ENCODE measurements at places on chromosomes 12 and 14.

GRCh38 chr12:47207829-47208248 is 128.1 kb upstream of the AMIGO2 start:
- no peak for DNase-seq

GRCh38 chr14:93304771-93305170 is 28.1 kb downstream of the BTBD7 start:
- no peak for DNase-seq

DNA sequence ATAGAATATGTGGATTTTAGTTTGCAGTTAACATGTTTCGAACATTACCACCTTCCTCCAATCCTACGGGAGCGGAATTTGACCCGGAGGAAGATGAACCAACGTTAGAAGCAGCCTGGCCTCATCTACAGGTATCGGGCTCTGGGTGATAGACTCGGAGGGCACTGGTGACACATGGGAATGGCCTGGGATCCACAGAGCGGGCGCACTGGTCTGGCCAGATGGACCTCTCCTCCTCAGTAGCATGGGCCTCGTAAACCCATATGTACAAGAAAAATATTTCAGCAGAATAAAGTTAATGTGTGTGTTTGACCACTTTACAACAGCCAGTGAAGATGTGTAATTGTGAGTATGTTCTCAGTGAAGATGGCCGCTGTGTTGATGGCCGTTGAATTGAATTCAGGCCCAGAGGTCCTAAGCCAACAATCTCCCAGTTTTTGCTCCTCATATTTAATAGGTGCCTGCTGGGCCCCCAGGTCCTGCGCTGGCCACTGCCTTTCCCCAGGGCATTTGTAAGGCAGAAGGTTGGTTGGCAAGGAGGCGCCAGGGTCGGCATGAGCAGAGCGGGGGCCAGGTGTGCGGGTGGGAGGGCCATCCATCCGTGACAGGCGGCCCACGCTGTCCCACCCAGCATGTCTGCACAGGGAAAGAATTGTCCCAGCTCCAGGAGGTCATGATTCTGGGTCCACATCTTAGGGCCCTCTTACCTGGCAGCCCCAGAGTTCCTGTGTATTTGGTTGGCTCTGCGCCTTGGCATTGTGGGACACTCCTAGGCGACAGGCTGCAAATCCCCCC is 82.0 kb upstream of the DYNC1H1 start:
- DNase-seq: no peak

DNA sequence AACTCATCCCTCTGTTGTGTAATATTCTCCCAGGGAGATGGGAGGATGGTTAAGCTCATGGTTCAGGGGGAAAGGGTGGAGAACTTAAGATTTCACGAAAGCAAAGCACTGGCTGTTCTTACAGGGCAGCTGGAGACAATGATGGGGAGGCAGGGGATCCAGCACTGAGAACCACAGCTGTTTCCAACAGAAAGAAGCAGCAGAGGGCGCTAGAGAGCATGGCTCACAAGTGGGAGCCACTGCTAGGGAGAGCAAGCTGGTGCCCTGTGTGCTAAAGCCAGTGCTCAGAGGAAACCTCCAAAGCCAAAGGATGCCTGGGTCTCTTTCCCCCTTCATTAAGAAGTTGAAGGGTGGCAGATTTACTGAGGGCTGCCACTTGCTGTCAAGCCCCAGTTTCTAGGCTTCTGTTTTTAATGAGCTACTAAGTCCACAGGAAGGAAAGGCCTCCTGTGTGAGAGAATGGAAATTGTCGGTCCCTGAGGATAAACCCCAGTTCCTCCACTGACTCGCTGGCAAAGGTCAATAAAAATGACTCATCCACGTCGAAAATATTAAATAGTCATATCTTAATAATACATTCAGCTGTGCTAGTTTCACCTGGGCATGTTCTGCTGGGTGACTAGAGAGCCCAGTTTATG is 199.7 kb downstream of the ANO2 start:
- DNase-seq: peak; percentile 65

GRCh38 chr14:71959055-71959454 is 26.8 kb downstream of the RGS6 start:
- no peak for DNase-seq

DNA sequence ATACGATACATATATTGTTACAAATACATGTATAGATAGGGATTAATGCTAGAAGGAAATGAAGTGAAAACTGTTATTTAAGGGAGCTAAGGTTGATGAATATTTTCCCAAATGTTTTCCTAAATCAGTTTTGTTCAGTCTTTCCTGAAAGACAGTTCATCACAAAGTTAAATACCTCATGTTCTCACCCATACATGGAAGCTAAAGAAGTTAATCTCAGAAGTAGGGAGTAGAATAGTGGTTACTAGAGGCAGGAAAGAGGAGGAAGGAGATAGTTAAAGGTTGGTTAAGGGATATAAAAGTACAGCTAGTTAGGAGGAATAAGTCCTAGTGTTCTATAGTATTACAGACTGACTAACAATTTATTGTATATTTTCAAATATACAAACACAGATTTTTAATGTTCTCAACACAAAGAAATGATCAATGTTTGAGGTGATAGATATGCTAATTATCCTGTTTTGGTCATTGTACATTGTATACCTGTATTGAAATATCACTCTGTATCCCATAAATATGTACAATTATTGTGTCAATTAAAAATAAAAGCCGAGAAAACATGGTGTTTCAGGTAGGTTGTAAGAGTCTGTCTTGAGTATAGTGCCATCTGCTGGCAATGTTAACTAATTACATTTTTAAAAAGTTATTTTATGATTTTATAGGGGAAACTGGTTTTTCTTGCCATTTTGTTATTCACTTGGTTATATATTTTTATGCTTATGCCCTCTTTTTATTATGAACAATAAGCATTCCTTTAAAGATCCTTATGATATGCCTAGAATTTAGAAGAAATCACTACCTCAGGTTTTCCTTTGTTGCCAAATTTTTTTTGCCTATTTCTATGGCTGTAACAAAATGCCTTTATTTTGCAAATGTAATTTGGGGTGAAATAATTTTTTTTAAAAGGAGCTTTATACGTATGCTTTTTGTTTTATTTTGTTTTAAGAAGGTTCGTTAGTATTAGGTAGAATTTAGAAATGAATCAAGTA is 26.9 kb downstream of the ZDHHC17 start:
- DNase-seq: peak; percentile 21

DNA sequence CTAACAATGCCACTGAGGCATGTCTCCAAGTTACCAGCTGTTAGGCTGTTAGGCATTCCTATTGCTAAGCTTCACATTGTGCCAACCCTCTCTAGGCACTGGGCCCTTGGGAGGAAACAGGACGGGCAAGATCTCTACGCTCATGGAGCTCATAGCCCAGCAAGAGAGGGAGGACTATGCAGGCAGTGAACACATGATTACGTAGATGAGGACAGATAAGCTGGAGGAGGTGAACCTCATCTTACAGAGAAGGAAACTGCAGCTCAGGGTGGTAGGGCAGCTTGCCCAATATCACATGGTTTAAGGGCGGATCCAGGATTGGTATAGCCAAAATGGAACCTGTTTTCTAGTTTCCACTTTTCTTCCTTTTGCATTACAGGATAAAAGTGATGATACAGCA is 7.8 kb downstream of the UBE3B start:
- no peak for DNase-seq

DNA sequence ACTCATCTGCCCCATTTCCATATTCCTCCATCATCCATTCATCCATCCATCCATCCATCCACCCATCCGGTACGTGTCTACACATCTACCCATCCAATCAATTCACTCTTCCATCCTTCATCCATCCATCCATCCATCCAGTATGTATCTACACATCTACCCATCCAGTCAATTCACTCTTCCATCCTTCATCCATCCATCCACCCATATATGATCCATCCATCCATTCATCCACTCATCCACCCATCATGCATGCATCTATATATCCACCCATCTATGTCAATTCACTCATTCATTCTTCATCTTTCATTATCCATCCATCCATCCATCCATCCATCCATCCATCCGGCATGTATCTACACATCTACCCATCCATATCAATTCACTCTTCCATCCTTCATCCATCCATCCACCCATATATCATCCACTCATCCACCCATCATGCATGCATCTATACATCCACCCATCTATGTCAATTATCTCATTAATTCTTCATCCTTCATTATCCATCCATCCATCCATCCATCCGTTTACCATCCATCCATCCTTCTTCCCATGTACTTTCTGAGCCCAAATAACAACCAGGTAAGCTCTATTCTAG is 108.6 kb upstream of the NOS1 start:
- DNase-seq: no peak

DNA sequence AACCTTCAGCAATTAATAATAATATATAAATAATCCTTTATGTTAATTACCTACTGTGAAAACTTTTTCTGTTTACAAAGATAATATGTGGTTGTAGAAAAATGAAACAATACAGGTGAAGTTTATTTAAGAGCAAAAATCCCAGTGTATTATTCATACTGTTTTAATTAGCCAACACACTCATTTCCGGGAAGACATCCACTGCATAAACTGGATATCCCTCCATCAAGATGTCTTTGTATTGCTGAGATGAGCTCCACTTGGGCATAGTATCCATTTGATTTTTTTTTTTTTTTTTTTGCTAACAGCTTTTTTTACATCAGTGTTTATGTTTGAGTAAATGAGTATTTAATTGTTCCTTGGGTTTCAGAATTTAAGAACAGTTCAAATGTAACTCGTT is 13.7 kb upstream of the DERA start:
- no peak for DNase-seq

DNA sequence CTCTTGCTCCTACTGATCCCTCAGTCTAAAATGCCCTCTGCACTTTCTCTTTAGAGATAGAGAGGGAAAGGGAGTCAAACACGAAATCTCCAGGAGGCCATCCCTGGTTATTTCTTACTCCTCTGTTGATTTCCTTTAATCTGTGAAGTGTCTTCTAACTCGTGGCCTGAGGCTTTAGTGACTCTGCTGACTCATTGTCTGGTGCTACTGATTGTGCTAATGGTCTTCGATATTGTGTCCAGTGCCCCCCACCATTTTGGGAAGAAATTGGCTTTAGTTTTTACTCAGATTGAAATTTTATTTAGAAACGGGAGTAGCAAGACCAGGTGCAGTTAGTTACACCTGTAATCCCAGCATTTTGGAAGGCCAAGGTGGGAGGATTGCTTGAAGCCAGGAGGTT is 839 bp downstream of the CLEC9A start:
- DNase-seq: no peak

- no peak for DNase-seq
Measured at GRCh38 chr14:99323603-99324185, 51.7 kb upstream of the BCL11B start.

GRCh38 chr12:7130701-7131501 is 730 bp downstream of the CLSTN3 start:
- DNase-seq: no peak

DNA sequence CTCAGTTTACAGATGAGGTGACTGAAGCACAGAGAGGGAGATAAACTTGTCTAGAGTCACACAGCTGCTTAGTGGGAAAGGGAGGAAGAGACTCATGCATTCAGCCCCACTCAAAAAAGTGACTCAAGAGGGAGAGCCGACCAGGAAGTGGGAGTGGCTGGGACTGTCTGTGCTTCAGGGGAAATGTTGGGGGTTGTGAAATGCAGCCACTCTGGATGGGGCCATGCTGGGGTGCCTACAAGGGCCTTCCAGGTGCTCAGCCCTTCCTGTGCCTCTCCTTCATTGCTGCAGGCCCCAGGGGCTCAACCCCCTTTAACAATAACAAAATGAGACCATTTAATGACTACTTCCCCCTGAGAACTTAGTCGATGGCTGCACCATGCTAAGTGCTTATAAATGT is 41.8 kb downstream of the CACNA1C start:
- DNase-seq: no peak

DNA sequence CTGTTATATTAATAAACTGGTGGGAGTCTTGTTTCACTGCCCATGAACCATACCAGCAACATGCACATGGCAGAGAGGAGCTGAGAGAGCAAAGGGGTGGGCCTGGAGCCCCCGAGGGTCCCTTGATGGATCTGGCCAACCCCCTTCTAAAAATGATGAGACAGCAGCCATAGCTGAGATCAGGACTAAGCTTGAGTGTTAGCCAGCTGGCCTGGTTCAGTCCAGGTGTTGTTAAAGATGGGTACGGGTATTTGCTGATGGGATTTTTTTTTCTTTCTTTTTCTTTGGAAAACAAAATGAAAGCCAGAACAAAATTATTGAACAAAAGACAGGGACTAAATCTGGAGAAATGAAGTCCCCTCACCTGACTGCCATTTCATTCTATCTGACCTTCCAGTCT is 16.0 kb downstream of the PCBP2 start:
- DNase-seq: no peak

- no peak for DNase-seq
Measured at GRCh38 chr12:117031843-117032592, 67.2 kb downstream of the TESC start.

- DNase-seq: no peak
Measured at GRCh38 chr12:124994437-124994975, 1.1 kb downstream of the BRI3BP start.

GRCh38 chr12:14773685-14774073 is 29.6 kb downstream of the WBP11 start:
- peak; percentile 31 for DNase-seq

GRCh38 chr12:115820656-115821055 is 456.8 kb downstream of the MED13L start:
- no peak for DNase-seq

DNA sequence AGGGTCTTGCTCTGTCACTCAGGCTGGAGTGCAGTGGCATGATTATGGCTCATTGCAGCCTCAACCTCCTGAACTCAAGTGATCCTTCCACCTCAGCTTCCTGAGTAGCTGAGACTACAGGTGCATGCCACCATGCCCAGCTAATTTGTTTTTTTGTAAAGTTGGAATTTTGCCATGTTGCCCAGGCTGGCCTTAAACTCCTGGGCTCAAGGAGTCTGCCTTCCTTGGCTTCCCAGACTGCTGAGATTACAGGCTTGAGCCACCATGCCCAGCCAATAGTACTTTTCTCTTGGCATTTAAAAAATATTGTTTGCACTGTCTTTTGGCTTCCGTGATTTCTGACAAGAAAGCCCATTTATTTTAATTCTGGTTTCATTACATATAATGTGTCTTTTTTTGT is 61.3 kb downstream of the DIP2B start:
- no peak for DNase-seq

- no peak for DNase-seq
Measured at GRCh38 chr14:57889245-57889644, 23.4 kb upstream of the SLC35F4 start.

- DNase-seq: no peak
Measured at GRCh38 chr14:35078082-35078481, 32.0 kb downstream of the FAM177A1 start.

GRCh38 chr12:50620109-50620977 is 115.6 kb downstream of the DIP2B start:
- no peak for DNase-seq

GRCh38 chr12:28378736-28379135 is 188.5 kb downstream of the CCDC91 start:
- no peak for DNase-seq
